Adrenal gland (tissue), 19 donors: ENCODE measurements at places on chromosomes 3 and 15.

DNA sequence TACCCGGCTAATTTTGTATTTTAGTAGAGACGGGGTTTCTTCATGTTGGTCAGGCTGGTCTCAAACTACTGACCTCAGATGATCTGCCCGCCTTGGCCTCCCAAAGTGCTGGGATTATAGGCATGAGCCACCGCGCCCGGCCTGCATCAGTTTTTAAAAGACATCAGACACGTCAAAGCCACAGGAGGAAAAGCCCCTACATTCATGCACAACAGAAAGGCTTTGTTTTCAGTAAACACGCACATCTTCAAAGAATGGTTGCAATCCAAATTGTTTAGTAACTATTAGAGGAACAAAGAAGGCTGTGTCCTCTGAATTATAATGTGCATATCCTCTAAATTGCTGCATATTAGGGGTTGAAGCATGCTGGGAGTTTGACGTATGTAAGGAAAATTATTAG is 53.3 kb downstream of the BTD start:
- DNase-seq, result no peak

GRCh38 chr3:98433764-98434163 is 29.2 kb upstream of the OR5K1 start:
- no peak for DNase-seq

GRCh38 chr15:99909592-99910295 is 176.5 kb upstream of the LYSMD4 start:
- no peak for DNase-seq

DNA sequence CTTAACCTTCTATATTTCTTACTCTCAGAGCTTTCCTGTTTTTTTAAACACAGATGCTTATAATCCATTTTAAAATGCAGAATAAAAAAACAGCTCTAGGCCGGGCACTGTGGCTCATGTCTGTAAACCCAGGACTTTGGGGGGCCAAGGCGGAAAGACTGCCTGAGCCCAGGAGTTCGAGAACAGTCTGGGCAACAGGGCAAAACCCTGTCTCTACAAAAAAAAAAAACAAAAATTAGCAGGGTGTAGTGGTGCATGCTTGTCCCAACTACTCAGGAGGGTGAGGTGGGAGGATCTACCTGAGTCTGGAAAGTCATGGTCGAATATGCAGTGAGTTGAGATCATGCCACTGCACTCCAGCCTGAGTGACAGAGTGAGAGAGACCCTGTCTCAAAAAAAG is 15.5 kb downstream of the SMARCC1 start:
- no peak for DNase-seq

DNA sequence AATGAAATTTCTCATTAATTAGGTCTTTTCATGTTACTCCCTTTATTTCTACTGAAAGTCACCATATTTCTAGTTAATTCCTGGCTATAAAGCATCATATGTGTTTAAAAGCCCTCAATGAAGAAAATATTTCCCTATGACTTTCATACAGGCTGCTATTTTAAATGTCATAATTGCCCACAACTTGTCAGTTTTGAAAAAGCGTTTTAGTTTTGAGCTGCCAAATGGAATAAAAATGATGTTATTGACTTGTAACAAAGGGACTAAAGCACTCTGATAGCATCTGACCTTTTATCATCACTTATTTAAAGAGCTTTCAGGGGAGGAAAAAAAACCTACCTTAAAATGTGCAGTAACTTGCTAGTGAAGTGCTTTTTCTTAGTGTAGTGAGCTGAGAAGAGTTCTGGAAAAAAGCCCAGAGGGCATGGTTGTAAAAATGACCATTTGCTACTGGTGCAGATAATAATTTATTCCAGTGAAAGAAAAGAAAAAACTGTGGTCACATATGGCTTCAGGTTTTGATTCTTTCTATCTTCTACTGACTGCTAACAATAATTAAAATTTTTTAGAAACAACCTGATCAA is 877.2 kb downstream of the CADM2 start:
- no peak for DNase-seq

- no peak for DNase-seq
Observed at GRCh38 chr3:13078163-13078905, 5.1 kb upstream of the IQSEC1 start.

DNA sequence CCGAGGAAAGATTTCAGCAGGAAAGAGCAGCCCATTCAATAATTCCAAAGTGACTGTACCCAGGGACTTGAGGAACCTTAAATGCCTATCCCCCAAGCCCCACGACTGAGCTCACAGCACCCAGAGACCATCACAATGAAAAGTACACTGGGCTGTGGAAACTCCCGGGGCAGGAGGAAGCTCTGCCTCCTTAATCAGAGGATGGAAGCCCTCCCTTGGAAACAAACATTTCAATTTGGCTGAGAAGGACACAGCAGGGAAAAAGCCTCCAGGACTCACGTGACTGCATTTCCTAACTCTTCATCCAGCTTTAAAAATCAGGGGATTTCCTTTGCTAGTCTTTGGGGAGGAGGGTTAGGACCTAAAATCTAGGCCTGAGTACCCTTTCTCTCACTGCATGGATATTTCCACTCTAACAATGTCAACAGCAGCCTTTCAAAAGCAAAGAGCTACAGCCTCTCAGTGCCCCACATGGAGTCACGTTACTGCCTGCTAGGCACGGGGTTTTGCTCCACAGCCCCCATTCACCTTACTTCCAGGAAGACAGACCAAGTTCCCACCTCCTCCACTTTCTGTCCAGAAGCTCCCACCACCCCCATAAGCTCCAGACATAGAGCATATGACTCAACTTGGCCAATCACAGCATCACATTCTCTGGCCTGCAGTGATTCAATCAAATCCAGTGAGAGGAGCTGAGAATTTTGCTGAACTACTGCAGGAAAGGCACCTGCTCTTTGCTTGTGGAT is 68.9 kb upstream of the WNT5A start:
- no peak for DNase-seq

DNA sequence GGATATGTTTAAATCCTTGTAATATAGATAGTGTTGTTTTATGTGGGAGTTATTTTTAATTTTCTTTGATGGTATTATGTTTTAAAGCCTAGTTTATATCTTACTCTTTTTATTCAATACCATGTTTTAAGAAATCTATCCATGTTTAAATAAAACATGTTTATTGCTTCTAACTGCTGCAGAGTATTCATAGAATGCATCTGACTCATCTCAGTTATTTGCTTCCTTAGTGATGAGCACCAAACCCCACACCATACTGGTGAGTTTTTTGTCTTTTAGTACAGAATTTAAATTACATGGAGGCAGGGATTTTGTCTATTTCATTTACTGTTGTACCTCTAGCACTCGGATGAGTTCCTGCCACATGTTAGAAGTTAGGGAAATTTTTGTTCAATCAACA is 209.2 kb downstream of the NSUN3 start:
- DNase-seq, result no peak

- no peak for DNase-seq
Observed at GRCh38 chr15:99328106-99329072, 77.1 kb downstream of the LRRC28 start.
